Uterine smooth muscle cell (primary cell): ENCODE measurements at places on chromosomes 5 and 9. TPM values are rescaled to one million over a fixed set of nuclear protein-coding genes. Genes with fewer than 3 reads are reported as not detected.

The FOXD4L6 gene
- 0.11 and 0.12 TPM in 2 replicates for total RNA-seq

The PPP2R2B gene
- total RNA-seq = 0.87 and 1.3 TPM in 2 replicates

The TNPO1 gene
- total RNA-seq = 457 and 533 TPM in 2 replicates

The GARIN3 gene
- total RNA-seq = not detected in 2 replicates

The RUSC2 gene
- 20.3 and 24.7 TPM in 2 replicates for total RNA-seq

The PTGES2 gene
- total RNA-seq = 55.0 and 82.1 TPM in 2 replicates
